Stimulated activated CD8-positive, alpha-beta memory T cell treated with anti-CD3 and anti-CD28 coated beads, Interleukin-2, amount 100 ng/mL, for 1 hour (primary cell): ENCODE measurements at places on chromosomes 5 and 9.

GRCh38 chr5:57466544-57466943 lies 16.1 kb downstream of the ACTBL2 start:
- no peak for DNase-seq

- no peak for DNase-seq
These were observed 184.2 kb downstream of the FANCC start for GRCh38 chr9:95133325-95133705.

- no peak for DNase-seq
These were observed 29.0 kb upstream of the CDKN2B start for GRCh38 chr9:22037954-22038690.

GRCh38 chr9:2356041-2356790 lies 265.4 kb upstream of the VLDLR start:
- no peak for DNase-seq

DNA sequence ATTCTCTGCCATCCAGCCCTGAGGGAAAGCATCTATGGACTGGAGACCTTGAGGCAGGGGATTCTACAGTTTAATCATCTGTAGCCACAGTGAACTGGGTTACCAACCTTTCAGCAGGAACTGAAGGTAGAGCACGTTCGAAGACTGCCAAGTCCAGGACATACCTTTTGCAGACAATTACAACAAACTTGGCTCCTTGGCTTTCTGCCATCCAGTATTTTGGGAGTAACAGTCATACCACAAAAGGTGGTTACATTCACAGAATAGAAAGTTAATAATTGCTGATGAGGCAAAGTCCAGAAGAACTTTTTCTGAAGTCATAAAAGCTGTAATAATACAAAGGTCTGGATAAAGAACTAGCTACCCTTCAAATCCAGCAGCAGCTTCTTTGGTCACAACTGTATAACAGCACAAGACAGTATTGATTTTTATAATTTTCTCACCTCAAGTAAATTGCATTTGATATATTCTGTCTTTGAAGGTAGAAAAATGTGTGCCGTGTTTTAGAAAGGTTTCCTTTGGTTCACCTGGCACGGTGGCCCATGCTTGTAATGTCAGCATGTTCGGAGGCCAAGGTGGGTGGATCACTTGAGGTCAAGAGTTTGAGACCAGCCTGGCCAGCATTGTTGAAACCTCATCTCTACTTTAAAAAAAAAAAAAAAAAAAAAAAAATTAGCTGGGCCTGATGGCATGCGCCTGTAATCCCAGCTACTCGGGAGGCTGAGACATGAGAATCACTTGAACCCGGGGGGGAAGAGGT lies 236.6 kb downstream of the NR3C1 start:
- DNase-seq: no peak

DNA sequence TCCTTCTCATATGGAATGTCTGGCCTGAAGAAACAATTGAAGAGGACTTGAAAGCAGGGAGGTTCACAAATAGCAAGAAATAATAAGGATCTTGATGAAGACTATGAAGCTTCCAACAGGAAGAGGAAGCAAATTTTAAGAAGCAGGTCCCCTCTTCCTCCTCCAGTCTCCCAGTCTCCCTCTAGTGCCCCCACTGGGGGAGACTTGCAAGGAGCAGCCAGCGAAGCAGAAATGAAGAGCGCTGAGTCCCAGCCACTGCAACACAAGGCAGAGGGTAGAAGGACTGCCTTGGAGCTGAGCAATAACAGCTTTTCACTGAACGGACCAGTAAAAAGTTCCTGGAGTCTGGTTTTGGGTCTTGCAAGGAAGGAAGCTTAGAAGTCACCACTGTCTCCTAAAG lies 32.6 kb upstream of the ACO1 start:
- no peak for DNase-seq

- no peak for DNase-seq
These were observed 37.0 kb upstream of the RAB3C start for GRCh38 chr5:58545912-58546311.

DNA sequence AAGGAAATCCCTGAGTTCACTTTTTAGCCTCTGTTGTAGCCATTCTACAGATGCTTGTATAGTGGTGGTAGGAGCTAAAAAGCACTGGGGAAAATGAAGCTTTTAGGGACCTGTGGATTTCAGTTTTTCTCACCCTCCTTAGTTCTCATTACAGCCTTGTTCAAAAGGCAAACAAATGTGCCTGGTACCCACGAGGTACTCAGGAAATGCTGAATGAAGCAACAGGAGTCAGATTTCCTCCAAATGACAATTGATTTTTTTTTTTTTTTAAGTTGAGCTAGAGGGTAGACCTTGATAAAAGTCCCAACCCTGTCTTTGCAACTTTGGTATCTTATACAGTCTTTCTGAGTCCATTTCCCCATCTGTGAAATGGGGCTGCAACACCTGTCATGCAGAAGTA lies 21.3 kb upstream of the TMOD1 start:
- no peak for DNase-seq

- no peak for DNase-seq
These were observed 57.3 kb downstream of the TRIP13 start for GRCh38 chr5:949815-950560.

DNA sequence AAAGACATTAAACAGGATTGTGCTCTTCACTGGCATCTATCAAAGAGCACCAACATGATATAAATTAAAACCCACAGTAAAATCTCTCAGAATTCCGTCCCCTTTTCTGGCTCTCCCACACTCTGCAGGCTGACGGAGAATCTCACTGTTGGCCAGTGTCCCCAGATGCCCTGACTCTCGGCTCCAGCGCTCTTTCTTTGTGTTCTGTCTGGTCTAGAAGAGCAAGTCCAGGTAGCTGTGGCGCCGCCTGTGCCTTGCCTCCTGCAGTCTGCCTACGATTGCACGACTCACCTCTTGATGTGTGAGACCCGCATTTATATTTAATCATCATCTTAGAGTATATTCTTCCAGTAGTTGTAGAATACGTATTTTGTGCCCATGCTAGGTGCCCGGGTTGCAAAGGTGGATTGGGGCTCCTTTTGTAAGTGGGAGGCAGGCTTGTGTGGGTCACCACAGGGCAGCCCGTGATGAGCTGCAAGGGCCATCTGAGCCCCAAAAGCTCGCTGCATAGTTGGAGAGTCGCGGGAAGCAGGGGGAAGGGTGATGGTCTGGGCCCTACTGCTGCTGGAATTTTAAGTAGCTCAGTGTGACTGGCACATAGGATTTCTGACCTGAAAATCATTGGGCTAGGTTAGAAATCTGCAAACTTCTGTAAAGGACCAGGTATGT lies 55.6 kb downstream of the EHMT1 start:
- DNase-seq: no peak

DNA sequence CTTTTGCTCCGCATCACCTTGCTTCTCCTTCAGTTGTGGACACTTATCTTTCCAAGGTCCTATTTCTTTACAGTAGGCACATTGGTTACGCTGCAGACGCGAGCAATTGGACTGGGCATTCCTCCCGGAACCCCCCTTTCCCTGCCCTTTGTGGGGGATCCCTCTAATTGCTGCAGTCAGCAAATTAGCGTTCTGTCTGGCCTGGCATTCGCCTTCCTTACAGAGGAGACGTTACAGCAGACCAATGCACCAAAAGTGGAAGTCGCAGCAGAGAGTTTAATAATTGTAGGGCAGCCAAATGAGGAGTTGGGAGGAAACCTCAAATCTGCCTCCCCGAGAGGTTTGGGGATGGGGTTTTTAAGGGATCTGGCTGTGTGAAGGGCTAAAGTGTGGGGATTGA lies 5.3 kb upstream of the ZNF354C start:
- DNase-seq: no peak

GRCh38 chr9:69976152-69976551 lies 67.5 kb upstream of the MAMDC2 start:
- no peak for DNase-seq

DNA sequence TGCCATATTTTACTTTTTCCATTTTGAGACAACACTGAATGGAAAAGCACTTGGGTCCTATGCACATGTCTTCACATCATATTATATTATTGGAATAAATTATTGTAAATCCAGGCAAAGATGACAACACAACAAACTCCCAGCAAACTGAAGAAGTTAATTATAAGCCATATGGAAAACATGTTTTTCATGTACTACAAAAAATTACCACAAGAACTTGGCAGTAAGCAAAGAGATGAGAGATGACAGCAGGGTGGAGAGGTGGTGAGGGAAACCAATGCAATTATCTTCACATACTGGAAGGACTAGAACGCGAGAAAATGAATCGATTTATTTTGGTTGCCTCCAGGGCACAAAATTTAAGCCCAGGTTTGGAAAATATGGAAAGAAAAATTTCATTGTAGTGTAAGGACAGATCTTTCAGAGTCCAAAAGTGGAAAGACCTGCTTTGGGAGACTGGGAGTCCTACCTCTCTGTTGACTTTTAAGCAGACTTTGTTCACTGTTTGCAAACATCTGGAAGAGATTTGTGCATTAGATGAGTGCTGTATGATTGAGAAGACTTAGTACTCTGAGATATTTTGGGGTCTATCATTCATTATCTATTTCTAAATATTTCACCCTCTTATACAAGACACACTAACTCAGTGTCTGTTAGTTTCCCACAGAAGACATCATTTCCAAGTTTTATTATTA lies 138.0 kb downstream of the TMEM232 start:
- no peak for DNase-seq

DNA sequence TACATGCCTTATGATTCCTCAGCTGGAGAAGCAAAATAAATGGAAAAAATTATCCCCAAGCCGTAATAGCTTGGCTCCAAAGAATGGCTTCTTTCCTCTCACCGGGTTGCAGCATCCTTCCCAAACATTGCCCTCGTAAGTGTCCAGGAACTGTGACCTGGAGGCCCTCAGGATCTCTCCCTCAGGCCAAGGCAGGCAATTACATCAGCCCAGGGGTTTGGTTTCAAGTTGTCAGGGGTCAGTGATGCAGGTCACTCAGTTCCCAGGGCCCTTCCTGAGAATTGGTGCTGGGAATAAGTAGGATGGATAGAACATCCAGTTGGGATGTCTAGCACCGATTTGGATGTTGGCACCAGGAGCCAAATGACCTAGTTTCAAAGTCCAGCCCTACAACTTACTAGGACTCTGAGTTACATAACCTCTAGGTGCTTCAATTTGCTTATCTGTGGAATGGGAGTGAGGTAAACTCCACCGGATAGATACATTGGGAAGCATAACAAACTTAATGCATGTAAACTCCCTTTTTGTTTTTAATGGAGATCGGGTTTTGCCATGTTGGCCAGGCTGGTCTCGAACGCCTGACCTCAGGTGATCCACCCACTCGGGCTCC lies 133.5 kb upstream of the DAP start:
- DNase-seq: no peak

DNA sequence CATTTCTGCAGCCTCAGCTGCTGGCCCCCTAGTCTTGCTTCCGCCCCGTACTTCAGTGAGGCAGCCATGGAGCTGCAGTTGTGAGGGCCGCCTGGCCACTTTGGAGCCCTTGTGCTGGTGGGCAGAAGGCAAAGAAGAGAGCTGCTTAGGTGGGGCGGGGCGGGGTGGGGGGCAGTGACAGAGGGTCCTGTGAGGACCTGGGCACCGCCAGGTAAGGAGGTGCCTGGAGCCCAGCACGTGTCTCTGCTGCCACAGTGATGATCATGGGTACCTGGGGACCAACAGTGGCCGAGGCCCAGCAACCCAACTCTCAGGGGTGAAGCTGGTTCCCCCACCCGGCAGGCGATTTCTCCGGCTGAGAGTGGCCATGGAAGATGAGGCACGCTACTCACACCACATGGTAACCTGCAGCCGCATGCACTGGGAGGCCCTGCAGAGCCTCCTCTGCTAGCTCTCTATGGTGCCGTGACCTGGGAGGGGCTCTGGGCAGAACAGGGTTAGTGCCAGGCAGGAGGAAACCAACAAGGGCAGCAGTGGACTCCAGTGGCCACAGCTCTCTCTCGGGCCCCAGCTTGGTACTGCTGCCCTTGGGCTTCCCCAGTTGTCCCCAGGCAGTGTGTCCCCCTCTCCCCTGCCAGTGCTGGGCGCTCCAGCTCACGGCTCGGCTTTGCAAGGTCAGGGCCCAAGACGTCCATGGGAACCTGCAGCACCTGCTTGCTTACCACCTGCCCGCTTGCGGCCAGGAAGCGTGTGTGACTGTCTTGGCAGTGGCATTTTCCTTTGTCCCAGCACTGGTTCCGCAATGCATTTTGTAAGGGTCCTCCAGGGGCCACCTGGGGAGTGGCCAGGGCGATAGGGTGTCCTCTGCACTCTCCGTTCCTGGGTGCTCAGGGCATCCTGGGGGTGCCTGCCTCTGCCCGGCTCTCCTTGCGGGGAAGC lies 24.0 kb downstream of the NDUFS6 start:
- no peak for DNase-seq

GRCh38 chr5:95107138-95107537 lies 177.8 kb downstream of the MCTP1 start:
- no peak for DNase-seq

DNA sequence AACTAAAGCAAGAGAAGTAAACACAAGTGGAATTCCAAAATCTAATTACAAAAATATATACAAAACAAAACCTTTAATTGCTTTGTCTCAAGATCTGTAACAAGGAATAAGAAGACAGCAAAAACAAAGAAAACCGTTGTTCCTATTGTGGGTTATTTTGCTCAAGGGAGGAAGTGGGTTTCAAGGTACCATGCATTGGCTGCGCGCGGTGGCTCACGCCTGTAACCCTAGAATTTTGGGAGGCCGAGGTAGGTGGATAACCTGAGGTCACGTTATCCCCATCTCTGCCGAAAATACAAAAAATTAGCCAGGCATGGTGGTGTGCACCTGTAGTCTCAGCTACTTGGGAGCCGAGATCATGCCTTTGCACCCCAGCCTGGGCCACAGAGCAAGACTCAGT lies 12.1 kb upstream of the IQGAP2 start:
- no peak for DNase-seq

DNA sequence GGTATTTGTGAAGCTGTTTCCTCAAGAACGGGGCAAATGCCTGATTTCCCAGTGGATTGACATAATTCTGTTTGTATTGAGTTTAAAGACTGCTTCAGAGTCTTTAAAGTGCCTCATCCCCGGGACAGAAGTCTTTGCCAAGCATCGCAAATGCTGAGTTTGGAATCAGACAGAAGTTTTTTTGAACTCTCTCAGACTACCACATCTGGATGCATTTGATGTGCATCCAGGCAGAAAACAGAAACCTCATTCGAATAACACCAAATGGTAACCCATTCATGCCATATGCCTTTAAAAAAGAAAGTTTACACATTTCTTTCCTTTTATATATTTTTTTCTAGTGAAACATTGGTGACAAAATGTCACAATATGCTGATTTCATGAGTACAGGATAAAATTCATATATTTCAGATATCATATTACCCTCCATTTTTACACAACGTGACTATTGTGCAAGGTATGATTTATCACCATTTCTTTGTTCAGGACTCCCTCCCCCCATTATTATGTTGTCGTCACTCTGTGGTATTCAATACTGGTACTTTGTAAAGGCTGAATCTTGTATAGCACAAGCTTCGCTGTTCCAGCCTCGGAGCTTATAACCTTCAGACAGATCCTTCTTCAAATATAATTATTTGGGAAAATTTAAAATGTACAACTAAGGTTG lies 91.1 kb downstream of the ZNF608 start:
- DNase-seq: no peak

GRCh38 chr5:145968970-145969713 lies 32.8 kb downstream of the SH3RF2 start:
- no peak for DNase-seq

DNA sequence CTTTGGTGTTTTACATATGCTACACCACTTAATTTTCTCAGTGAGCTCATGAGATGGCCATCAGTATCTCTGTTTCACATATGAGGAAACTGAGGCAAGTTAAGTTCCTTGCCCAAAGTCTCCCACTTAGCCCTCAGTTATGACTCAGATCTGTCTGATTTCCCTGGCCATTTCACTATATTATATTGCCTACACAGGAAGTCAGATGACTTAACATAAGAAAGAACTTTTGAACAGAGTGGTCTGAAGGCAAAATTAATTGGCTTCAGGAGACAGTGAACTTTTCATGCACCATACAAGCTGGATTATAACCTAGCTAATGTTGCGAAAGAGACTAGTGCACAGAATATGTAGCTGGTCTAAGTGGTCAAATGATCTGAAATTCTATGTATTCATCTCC lies 221.6 kb downstream of the NFIB start:
- no peak for DNase-seq
